ENCODE measurements at places on chromosomes 2 and 18. TPM values are rescaled to one million over a fixed set of nuclear protein-coding genes. Genes with fewer than 3 reads are reported as not detected.

The LBH gene
- 30.3 TPM for polyA plus RNA-seq

The KIAA2012 gene
- polyA plus RNA-seq = 0.92 TPM

GRCh38 chr2:141062443-141062842, 1068.4 kb downstream of the LRP1B start:
- no peak for DNase-seq

DNA sequence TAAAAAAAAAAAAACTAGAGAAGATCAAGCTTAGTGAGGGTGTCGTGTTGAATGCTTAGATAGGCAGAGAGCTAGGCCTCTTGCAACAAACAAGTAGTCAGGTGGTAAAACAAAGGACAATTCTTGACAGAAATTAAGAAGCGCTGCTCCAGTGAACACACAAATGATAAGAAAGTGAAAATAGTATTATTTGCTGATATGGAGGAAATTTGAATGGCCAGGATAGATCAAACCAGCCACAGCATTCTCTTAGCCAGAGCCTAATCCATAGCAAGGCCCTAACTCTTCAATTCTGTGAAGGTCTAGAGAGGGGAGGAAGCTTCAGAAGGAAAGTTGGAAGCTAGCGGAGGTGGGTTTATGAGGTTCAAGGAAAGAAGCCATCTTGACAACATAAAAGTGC, 121.0 kb downstream of the SNTG2 start:
- no peak for DNase-seq

GRCh38 chr18:23968638-23969604, 45.6 kb upstream of the TTC39C start:
- DNase-seq = no peak

The MERTK gene
- polyA plus RNA-seq = 3.6 TPM

DNA sequence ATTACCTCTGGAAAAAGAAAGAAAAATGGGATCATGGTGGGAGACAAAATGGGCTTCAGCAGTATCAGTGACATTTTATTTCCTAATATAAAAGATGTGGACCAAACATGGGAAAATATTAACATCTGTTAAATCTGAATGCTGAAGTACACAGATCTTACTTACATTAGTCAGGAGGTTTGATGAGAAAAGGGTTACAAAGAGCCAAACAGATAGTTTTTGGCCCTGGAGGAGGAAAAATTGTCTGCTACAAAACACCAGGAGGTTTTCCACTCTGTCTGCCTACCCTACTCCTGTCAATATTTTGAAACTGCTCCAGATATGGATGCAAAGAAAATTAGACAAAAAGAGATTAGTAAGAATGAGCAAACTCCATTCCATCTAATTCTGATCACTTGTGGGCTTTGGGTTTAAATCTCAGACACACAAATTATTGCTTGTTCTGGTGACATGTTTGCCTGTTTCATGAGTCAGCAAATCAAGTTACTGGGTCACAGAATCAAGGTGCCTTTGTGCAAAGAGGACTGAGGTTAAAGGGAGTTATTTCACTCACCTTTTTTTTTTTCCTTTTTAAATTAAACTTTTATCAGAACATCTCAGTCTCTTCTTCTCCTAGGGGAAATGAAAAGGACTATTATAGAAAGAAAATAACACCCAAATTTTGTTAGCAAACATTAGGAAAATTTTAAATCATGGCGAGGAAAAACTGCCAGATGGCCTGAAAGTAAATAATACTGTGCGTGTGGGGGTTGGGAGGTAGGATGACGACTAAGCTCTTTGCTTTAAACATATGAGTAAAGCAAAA, 87.0 kb upstream of the SPATS2L start:
- peak; percentile 78 for DNase-seq

The ATP6V1C2 gene
- polyA plus RNA-seq = 2.8 TPM

The RETREG2 gene
- polyA plus RNA-seq = 42.0 TPM

GRCh38 chr2:147294825-147295392, 549.9 kb upstream of the ACVR2A start:
- DNase-seq = no peak

The IGFBP5 gene
- polyA plus RNA-seq = 483 TPM

The CHRNG gene
- polyA plus RNA-seq = 86.6 TPM

GRCh38 chr18:23227726-23228070, 92.4 kb downstream of the CABLES1 start:
- DNase-seq = no peak

The TSPYL6 gene
- polyA plus RNA-seq = not detected

The CRACDL gene
- 1.9 TPM for polyA plus RNA-seq

The MEMO1 gene
- 32.5 TPM for polyA plus RNA-seq

DNA sequence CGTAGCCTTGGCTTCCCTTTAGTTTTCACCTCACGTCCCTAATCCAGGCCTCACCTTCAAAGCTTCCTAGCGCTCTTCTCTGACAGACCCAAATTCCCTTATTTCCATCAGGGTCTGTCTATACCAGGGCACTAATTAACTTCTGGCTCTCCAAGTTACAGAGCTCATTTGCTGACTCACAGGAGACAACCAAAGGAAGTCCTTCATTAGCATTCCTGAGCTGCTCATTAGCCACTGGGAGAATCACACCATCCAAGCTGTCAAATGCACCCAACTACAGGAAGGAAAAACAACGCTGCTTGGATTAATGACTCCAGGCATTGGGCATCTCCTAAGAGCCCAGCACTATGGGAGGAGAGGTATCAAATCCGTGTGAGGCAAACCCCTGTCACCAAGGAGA, 109.8 kb upstream of the ALK start:
- no peak for DNase-seq

DNA sequence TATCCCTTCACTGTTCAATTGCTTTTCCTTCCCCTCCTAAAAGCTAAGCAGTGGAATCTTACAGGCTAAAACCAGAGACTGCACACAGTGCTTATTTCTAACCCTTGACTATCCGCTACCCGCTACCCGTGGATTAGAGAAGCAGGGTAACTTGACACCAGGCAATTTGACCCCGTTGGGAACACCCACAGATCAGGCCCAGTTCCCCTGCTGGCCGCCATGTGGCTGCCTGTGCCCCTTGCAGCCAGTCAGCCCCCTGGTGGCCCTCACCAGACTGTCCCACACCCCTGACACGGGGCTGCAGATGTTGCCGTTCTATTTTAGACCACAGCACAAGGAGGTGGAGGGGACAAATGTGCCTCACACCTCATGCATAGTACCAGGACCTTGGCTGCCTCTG, 74.8 kb downstream of the TXNL1 start:
- peak; percentile 26 for DNase-seq

- DNase-seq = no peak
These were observed 618.4 kb downstream of the BCL11A start for GRCh38 chr2:59935005-59935404.

- no peak for DNase-seq
These were observed 150.8 kb downstream of the PXDN start for GRCh38 chr2:1593371-1594122.

The MPP4 gene
- 0.13 TPM for polyA plus RNA-seq

DNA sequence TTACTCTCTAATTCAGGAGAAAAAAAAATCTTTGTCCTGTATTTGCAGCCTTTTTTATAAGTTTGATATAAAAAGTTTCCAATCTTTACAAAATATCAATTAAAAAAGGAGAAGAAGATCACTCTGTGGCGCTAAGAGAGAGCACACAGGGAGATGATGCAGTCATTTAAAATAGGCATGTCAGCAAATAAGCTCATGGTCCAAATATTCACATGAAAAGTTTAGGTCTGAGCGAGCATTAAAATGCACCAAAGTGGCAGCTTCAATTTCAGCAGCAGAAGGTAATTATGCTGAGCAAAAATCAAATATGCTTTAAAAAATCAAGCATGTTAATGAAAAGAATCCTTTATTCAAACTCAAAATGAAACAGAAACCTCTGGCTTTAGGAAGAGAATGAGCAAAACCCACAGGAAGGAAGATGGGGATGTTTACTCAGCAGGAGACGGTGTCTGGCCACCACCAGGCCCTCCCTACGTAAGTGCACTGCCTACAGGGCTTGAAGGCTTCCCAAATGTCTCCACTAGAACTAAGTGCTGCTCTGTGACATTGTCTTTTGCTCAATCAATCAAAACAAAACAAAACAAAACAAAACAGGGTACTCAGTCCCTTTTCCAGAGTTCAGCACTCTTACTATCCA, 120.4 kb downstream of the L3MBTL4 start:
- DNase-seq = peak; percentile 5

The RPL31 gene
- polyA plus RNA-seq = 4,258 TPM

GRCh38 chr18:72772916-72773315, 94.9 kb downstream of the NETO1 start:
- DNase-seq = no peak

GRCh38 chr2:148604927-148605326, 39.6 kb upstream of the EPC2 start:
- no peak for DNase-seq

The KLHL29 gene
- 8.1 TPM for polyA plus RNA-seq

DNA sequence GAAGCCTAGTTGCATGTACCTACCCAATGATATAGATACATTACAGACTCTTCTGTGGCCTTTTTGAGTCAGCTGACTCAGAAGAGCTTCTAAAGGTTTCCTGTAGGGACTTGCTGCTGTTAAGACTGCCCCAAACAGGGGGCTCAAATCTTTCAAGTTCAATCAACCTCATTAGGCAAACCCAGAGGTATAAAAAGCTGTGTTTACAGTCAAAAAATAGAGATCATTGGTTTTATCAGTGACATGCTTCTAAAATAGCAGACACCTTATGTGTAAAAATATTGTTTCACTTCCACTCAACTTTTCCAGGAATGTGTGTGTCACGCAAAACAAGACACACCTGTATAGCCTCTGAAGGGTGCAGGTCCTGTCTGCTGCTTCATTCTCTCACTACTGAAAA, 624.3 kb upstream of the FANCL start:
- DNase-seq = no peak

DNA sequence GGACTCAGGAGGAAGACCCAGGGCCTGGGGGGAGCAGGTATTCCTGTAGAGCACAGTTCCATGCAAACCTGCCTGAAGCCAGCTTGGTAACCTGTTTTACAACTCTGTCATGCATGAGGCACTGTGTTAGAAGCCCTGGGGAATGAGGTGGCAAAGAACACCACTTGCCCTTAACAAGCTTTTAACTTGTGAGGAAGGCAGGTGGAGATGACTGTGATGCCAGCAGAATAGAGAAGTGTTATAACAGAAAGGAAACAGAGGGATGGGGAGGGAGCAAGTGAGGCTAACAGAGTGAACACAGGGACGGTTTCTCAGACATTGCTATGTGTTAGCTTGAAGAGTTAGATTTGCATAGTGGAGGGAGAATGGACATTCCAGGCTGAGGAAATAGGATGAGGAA, 11.5 kb upstream of the IL1A start:
- no peak for DNase-seq

Measured in muscle of back (tissue), 13 donors.